IMR-90 (cell line): ENCODE measurements at places on chromosomes 4 and X. TPM values are rescaled to one million over a fixed set of nuclear protein-coding genes. Genes with fewer than 3 reads are reported as not detected.

GRCh38 chr4:7199129-7199725 is 6.9 kb downstream of the SORCS2 start:
- no peak for DNase-seq

GRCh38 chr4:38237139-38237538 is 276.9 kb downstream of the PTTG2 start:
- peak; percentile 55 for DNase-seq

Gene OPHN1
- total RNA-seq = 12.5 and 13.1 TPM in 2 replicates

Gene SOX3
- not detected in 2 replicates for total RNA-seq

Gene ARR3
- not detected in 2 replicates for total RNA-seq

DNA sequence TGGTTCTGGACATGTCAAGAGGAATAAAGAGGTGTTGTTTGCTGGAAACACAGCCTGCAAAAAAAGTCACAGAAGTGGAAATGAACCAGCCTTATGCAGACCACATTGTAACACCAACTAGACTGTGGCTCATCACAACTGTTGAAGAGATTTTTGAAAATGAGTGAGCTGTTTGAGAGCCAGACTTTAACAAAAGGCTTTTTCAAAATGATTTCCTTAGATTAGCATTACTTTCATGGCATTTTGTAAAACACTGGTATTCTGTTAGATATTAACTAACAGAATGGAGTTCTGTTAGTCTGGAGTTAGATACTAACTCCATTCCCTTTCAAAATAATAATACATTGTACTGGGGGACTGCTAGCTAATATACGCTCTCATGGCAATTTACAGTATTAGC is 60.6 kb upstream of the GABRA2 start:
- DNase-seq = no peak

DNA sequence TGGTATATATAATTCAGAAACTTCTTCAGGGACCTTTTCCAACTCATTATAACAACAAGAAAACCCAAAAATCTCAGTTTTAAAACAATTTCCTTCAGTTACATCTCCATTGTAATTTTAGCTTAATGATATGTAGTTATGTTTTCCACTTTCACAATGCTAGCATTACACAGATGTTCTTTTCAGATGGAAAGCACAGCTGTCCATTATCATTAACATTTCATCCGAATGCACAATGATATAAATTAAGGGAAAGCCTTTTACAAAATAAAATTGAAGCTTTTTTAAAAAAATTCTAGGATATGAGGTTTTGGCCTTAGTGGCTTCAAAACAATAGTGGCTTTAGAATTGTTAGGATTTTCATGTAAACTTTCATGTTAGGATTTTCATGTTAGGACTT is 389.2 kb downstream of the ADAM29 start:
- no peak for DNase-seq

Gene IRS4
- total RNA-seq = not detected in 2 replicates

DNA sequence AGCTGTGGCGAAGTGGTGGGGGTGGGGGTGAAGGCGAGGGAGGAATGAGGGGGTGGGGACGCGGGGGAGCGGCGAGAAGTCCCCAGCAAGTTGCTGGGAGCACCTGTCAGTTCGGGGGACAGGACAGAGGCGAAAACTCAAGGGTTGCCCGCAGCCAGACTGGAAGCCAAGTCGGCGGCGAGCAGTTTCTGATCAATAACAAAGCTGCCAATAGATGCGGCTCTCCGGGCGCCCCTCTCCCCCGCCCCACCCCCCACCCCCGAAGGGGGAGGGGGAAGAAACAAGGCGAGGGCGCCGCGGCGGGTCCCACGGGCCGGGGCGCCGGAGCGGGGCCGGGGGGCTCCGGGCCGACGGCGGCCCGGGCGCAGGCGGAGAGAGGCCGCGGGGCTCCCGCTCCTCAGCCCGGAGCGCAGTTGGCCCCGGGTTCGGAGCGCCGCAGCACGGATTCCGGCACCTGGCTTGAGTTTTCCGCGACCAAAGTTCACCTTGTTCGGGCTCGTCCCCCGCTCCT is 379 bp downstream of the PDGFC start:
- no peak for DNase-seq

DNA sequence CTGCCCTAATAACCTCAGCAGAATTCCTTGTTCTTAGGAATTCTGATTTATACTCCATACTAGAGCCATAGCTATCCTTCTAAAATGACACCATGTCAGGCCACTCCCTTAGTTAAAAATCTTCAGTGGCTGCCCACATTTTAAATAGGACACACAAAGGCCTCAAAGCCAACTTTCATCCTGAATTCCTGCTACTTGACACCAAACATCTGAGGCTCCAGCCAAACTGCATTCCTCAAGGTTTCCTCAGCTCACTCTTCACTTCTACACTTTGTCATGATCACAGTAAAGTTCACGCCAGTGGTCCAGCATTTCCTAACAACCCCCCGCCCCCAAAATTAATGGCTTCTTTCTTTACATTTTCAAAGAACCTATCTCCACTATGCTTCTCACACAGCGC is 124.3 kb downstream of the ADGRA3 start:
- peak; percentile 54 for DNase-seq

DNA sequence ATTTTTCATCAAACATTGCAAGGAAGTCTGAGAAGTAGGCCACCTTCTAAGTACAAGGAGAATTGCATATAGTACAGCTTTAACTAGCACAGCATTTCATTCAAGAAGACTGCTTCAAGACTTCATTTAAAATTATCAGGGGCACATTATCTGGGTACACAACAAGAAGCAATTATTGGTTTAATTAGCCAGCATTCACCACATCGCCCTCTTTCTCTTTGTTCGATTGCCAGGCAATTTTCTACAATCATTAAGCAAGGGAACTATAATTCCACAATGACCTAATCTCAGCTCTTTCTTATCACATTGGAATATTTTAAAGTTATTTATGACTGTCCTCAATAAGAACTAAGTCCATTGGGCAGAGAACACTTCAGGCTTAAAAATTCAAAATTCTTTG is 1347.1 kb upstream of the PABPC4L start:
- no peak for DNase-seq

DNA sequence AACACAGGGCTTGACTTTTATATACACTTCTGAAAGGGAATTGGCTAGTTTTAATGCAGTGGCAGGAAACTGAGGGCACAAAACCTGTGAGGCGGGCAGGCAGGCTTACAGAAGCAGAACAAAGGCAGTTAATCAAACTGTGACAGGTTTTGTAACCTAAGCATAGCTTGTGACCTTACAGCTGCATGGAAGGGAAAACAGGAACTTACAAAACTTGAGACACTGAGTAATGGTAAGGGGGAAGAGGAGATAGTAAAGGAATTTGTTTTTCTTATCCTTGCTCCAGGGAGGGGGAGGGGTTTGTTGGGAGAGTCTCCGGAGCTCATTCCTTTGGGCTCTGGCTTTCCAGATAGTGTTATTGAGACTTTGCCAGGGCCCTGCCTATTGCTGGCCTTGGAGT is 55.6 kb downstream of the SLITRK4 start:
- no peak for DNase-seq

DNA sequence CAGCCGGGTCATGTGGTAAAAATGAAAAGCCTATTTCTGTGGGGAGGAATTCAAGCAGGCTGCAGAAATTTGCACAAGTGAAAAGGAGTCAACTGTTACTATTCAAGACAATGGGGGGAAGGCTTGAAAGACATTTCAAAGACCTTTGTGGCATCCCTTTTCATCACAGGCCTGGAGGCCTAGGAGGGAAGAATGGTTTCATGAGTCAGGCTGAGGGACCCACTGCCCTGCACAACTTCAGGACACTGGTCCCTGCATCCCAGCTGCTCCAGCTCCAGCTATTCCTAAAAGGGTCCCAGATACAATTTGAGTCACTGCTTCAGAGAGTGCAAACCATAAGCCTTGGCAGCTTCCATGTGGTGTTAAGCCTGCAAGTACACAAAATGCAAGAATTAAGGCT is 85.3 kb upstream of the POU3F4 start:
- no peak for DNase-seq

DNA sequence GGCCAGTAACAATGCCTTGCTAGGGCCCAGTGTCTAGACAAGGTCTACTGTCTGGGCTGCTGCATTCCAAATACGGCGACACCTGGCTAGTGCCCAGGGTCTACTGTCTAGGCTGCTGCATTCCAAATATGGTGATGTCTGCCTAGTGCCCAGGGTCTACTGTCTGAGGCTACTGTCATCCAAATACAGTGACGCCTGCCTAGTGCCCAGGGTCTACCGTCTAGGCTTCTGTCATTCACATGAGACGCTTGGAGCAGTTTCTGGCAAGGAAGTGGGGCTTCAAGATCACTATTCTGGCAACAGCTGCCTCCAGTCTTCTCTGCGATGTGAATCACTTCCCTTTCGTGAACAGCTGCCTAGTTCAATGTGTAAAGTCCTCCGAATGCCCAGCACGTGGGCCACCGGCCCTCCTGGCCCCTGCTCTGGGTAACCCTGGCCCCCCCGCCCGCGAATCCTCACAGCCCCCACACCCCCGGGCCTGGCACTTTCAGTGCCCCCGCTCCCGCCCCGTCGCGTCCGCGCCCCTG is 12.7 kb downstream of the ACOX3 start:
- DNase-seq = peak; percentile 33

DNA sequence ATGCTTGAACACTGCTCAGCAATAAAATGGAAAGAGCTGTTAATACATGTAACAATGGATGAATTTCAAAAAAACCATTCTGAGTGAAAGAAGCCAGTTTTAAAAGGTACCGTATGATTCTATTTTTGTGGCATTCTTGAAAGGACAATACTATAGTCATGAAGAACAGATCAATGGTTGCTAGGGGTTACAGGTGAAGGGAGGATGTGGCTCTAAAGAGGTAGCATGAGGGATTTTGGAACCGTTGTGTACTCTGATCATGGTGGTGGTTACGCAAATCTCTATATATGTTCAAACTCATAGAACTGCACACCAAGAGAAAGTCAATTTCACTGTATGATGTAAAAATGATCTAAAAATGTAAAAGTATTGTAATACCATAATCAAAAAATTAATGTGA is 40.0 kb upstream of the CTAG2 start:
- no peak for DNase-seq

DNA sequence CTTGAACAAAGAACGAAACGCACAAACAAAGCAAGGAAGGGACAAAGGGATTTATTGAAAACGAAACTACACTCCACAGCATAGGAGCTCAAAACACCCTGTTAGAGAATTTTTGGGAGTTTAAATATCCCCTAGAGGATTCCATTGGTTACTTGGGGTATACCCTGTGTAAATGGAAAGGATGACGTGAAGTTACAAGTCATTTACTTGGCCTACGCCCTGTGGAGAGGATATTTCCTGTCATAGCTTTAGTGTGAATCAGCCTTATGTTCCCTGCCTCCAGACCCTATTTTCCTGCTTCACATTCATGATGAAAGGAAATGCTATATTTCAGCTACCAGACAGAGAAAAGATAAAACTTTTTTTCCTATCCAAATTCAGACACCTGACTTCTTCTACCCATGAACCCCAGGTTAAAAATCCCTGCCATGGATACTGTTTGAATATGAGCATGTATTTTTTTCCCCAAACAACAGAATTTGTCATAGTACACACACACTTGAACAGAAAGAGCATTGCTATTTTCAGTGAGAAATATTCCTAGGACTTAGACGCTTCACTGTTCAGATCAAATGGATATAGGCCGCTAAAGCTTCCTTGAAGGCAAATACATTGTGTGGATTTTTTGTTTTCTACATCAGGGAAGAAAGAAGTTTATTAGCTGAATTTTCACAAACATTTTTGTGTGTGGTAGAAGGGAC is 20.4 kb downstream of the PIN4 start:
- DNase-seq = peak; percentile 83

- no peak for DNase-seq
These were observed 49.0 kb downstream of the AMMECR1 start for GRCh38 chrX:110268886-110269285.

Gene SSR4
- 118 and 141 TPM in 2 replicates for total RNA-seq

DNA sequence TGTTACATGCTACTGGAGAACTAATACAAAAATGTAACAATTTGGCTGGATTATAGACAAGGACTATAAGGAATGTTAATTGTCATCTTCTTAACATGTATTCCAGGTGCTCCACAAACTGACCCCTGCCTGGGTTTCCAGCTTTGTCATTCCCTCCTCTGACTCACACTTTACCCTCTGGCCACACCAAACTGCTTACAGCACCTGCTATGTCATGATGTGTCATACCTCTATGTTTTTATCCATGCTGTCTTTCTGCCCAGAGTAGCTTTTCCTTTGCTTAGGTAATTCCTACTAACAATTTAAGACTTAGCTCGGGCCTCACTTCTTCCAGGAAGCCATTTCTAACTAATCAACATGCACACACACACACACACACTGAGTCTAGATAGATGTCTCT is 14.0 kb upstream of the SHROOM4 start:
- DNase-seq = peak; percentile 55

GRCh38 chr4:3868211-3869173 is 102.3 kb downstream of the ADRA2C start:
- peak; percentile 20 for DNase-seq

DNA sequence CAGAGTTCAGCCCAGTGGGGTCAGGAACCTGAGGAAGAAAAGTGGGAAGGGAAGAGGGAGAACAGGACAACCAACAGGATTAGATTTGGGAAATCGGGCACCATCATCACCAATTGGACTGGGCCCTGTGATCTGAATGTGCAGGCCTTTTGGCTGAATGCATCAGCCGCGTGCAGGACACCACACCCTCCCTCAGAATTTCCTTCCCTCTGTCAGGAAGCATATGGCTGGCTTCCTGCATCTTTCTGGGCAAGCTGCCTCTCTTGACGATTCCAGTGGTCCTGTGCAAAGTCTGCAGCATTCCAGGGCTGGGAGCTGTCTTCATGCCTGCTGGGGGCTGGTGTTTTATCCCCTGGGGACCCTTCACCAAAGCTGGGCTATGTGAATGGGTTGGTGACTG is 16.4 kb downstream of the MAGEA4 start:
- DNase-seq = no peak

Gene FGFBP2
- total RNA-seq = not detected in 2 replicates

GRCh38 chr4:164177153-164177552 is 576.8 kb upstream of the SMIM31 start:
- DNase-seq = no peak

DNA sequence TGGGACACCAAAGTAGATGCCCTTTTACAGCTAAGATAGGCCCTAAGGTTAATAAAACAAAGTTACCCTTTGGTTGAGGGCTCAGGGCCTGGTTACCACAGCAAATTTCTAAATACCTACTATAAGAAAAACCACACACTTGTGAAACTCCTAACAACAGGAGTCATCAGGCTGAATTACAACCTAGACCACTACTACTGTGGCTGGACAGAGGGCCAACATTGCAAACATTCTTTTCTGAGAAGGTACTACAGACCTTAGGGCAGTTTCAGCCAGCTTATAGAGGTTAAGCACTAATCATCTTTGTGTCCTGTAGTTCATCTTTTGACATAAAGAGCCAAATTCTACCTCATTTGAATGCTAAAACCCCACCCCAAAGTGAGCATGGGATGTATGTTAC is 504.0 kb downstream of the RAPGEF2 start:
- DNase-seq = no peak

DNA sequence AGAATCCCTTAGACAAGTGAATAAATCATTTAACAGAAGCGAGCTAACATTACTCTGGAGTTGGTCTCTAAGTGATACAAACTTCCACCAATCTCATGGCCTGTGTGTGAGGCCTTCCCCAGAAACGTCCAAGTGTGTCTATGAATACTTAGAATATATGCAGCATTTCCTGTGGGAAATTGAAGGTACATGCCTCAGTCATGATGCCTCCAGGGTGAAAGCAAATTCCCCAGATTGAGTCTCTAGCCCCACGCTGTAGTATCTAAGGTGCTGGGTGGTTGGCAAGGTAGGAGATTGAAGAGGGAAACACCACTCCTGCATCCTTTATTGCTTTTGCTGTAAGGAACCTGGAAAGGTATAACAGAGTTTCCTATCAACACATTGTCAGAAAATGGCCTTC is 113.8 kb downstream of the IL13RA2 start:
- DNase-seq = no peak

- DNase-seq = no peak
These were observed 264.0 kb downstream of the MID1IP1 start for GRCh38 chrX:39065051-39065871.
